Activated T-cell treated with anti-CD3 and anti-CD28 coated beads, Interleukin-2, amount 50 U/mL, for 48 hours (primary cell): ENCODE measurements at places on chromosomes 2 and 18.

- no peak for DNase-seq
Observed at GRCh38 chr2:43100883-43101662, 125.3 kb downstream of the ZFP36L2 start.

GRCh38 chr2:174072069-174072468 is 106.9 kb upstream of the SP3 start:
- no peak for DNase-seq

DNA sequence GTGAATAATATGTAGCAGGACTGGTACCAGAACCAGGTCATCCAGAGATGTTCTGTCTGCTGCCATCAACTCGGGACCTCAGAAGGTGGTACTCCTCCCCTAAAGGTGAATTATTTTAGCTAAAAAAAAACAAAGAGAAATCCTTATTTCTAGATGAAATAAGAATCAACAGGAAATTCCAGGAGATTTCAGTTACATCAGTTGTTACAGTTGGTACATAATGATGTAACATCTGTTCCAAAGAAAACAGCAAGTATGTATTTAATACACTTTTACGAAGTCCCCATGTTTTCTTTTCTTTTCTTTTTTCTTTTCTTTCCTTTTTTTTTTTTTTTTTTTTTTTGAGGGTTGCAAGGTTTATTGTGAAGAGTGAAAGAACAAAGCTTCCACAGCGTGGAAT is 33.6 kb upstream of the CD28 start:
- DNase-seq, result no peak

DNA sequence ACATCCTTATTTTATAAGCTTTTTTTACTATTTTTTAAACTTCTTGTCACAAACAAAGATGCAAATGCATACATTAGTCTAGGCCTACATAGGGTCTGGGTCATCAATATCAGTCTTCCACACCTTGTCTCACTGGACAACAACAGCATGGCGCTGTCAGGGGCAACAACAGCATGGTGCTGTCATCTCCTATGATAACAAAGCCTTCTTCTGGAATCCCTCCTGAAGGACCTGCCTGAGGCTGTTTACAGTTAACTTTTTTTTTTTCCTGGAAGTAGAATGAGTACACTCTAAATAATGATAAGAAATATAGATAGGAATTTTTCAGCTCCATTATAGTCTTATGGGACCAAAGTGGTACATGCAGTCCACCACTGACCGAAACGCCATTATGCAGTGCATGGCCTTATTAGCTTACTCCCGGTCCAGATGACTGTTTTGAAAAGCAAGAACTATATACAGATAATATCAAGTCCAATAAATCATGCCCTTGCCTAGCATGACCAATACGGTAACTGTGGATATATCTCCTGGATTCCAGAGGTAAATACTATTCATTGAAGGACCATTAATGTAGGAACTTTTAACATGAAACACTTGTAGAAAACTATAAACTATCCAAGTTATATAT is 38.4 kb downstream of the TCF4 start:
- DNase-seq, result no peak

- no peak for DNase-seq
Observed at GRCh38 chr2:216583147-216583546, 50.1 kb upstream of the IGFBP2 start.

DNA sequence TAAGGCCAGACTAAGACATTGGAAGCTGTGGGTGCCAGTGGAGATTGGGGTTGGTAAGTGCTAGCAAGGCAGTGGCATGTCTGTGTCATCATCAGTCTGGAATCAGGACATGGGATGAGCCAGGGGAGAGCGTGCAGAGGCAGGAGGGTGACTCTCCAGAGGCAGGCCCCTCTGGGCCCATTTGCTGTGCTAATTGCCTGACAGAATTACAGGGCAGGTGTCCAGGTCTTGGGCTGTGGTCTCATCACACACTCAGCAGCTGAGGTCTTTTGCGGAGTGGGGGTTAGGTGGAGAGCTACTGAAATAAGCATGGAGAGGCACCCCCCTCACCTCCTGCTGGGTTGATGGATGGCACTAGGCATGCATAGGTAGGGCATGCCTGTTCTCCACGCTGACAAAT is 57.4 kb downstream of the CELF4 start:
- no peak for DNase-seq

DNA sequence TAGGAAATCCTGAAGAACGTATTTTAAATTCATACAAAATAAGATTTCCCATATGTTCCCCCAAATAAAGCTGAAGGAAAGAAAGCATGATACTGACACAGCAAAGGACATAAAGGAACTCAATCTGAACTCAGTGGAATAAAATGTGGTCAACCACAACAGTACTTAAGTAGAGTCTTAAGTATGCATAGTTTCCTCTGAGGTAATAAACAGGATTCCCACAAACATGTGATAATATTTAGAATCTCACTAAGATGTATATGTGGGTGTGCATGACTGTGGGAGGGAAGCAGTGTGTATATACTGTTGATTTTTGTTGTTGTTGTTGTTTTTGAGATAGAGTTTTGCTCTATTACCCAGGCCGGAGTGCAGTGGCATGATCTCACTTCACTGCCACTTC is 69.3 kb downstream of the NOL10 start:
- no peak for DNase-seq

- no peak for DNase-seq
Observed at GRCh38 chr2:98588880-98589431, 19.4 kb downstream of the COA5 start.

DNA sequence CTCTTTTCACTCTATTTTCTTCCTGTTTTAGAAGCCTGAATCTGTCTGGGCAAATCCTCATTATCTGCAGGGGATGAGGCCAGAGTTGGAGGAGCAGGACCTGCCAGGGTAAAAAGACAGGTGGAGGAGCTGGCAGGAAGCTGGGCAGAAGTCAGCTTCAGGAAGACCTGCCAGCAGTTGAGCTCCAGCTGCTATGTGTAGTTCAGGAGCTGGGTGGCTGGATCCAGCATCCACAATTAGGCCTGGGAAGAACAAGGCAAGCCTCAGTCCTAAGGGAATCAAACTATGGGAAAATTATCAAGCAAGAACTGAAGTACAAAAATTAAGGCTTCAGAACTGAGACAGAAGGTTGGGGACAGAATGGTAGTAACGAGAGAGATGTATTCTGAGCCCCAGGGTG is 174.0 kb downstream of the MREG start:
- DNase-seq, result no peak

- DNase-seq, result no peak
Observed at GRCh38 chr2:156672556-156673332, 236.6 kb downstream of the GPD2 start.

DNA sequence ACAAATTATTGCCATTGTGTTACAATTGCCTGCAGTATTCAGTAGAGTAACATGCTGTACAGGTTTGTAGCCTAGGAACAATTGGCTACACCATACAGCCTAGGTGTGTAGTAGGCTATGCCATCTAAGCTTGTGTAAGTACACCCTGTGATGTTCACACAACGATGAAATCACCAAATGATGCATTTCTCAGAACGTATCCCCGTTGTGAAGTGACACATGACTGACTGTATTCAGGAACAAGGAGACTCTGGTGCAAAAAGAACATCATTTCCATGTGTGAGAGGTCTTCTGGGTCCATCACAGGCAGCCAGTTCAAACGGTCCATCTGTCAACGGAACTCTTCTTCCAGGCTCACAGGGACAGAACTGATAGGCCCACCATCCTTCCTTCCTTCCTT is 263.7 kb downstream of the ANAPC1 start:
- no peak for DNase-seq

DNA sequence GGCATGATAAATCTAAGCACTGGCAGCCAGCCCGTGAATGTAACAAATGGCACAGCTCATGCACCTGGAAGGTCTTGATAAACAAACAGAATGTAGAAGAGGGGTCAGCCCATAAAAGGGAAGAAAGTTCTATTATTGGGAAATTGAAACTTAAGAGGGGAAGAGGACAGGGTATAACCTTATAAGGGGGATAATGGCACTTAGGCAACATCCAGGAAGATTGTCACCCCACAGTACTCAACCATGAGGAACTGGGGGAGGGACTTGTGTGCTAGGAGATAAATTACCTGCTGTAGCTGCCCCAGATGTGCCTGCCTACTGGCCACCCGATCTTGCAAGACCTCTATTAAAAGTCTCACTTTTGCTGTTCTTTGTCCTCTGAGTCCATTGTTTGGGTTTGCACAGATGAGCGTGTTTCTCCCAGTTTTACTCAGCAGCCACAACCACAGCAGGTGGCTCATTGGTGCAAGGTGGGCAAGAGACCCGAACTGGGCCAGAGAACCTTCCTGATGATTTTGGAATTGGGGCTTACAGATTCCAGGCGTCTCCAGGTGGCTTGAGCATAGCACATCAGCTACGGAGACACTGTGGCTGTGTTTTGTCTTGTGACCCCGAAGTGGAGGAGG is 79.0 kb upstream of the TAF1B start:
- DNase-seq, result no peak

- no peak for DNase-seq
Observed at GRCh38 chr2:3585261-3586109, 9.4 kb upstream of the COLEC11 start.

DNA sequence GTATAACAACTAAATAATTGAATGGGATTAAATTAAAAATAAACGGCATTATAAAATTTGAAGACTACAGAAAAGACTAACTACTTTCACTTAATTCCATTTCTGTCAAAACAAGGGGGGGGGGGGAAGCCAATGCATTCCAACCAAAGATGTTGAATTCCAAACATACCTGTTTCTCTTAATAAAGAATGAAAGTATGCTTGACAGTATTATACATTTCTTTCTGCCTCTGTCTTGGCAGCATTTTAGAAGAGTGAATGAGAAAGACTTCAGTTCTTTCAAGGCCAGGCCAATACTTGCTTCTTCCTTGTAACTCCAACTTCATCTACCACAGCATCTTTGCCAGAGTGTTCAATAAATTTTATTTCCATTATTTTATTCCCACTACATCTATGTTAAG is 65.9 kb downstream of the PDE11A start:
- DNase-seq, result no peak

DNA sequence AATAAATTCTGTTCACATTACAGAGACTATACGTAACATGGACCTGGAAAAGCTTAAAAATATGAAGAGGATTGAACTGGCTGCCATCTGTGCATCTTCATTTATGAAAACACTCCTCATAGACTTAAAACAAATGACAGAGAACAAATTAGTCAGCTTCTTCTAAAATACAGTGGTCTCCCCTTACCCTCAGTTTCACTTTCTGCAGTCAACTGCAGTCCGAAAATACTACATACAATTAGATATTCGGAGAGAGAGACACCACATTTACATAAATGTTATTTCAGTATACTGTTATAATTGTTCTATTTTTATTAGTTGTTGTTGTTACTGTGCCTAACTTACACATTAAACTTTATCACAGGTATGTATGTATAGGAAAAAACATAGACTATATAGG is 6.5 kb downstream of the RNF103 start:
- DNase-seq, result no peak

DNA sequence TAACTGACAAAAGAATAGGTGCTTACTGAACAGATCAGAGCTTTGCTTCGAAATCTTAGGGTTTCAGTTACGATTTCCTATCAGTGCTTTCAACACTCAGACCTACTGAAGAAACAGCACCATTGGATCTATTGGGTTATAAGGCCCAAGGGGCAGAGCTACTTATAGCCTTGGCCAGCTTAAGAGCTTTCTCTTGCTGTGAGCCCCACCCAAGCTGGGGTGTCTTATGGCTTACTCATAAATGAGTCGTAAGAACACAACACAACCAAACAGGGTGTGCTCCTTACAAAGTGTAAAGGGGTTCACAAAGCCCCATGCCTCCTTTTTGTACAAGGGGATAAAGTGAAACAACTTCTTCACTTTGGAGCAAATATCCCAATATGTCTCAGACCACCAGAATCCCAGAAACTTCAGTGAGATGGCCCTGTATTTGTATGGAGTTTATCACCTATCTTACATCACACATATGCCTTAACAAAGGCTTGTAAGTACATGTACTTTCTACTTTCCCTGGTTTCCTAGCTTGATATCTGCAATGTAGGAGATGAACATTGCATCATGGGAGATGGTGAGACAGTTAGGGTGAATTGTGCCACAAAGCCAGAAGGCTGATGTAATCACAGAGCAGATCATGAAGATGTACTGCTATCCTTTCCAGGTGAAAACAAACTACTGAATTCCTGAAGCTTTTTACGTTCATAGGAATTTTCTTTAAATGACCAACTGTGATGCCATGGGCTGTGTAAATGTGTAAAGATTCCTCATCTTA is 115.5 kb upstream of the GLI2 start:
- no peak for DNase-seq

- DNase-seq, result no peak
Observed at GRCh38 chr2:218005486-218005885, 2.7 kb upstream of the TNS1 start.

DNA sequence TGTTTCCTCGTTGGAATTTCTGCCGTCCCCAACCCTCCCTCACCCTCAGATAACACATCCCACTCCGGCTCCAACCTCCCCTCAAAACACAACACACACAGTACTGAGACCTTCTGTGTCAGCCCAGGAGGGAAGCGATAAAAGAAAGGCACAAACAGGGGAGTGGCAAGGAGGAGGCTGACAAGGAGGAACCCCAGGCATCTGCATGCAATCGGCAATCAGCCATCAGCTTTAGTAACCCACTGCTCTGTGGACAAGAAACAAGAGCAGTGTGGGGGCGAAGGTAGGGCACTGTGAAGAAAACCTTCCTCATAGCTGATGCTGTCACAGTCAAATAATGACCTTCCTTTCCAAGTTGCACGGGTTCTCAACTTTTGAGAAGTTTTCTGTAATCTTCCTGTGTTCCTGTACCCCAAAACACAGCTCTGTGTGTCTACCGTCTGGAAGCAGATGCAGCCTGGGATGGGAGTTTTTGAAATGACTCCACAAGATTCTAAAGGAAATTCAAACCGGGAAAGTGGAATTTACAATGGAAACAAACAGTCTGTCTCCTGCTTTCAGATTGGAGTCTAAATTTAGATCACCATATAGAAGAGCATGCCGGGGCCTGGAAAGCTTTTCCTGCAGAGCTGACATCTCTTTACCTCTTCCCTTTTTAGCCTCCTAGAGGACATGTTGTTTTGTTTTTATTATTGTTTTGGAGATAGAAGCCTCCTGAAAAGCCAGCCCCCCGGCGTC is 16.4 kb upstream of the LPIN2 start:
- DNase-seq, result no peak

GRCh38 chr2:96916646-96917543 is 47.0 kb upstream of the SEMA4C start:
- DNase-seq, result no peak
